Activated T-cell treated with anti-CD3 and anti-CD28 coated beads, Interleukin-2, amount 50 U/mL, for 72 hours (primary cell): ENCODE measurements at places on chromosomes 1 and 21. TPM values are rescaled to one million over a fixed set of nuclear protein-coding genes. Genes with fewer than 3 reads are reported as not detected.
A peak's percentile ranks its signal among the peaks of the same experiment; 100 is the strongest.

TRIM58 gene
- total RNA-seq, result 0.24 TPM

- no peak for DNase-seq
- no peaks in the 10 kb centered on the region for H3K27me3 ChIP-seq
- H3K27ac ChIP-seq, result no peak overlapping the region
- peaks cover 7% of the 10 kb centered on the region for H3K36me3 ChIP-seq
- no peak overlapping the region for H3K4me3 ChIP-seq
Observed at GRCh38 chr1:97721221-97721620, 199.6 kb downstream of the DPYD start.

DNA sequence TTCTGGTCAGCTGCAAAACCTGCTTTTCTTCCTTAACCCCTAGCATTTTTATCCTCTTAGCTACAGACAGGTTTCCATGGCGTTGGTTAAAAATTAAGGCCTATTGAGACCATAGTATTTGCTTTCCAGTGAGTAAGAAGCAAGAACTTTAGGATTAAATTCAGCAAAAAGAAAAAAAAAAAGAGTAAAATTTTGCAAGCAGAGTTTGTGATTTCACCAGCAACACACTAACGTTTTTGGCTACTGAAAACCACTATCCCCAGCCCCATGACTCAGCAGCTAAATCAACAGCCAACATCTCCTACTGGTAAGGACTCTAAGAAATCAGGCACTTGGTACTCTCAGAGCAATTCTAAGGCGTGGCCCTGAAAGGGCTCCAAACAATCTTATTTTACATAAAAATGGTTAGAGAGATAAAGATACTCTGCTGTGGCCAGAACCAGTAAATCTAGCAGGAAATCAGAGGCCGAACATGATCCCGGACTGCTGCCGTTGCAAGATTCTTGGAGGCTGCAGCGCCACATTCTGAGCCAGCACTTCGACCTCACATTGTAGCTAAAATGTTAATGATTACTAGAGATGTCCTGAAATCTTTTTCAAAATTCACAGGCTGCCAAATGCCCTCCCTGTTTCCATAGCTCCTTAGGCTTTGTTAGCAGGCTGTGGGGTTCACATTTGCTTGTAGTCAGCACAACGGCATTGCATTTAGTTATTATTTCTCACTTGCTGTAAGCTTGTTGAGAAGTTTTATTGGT lies 1.6 kb upstream of the ENO1 start:
- peak; percentile 56 for DNase-seq
- peak overlapping the region; percentile 91 for H3K4me3 ChIP-seq
- H3K27ac ChIP-seq, result peak overlapping the region; percentile 100

DNA sequence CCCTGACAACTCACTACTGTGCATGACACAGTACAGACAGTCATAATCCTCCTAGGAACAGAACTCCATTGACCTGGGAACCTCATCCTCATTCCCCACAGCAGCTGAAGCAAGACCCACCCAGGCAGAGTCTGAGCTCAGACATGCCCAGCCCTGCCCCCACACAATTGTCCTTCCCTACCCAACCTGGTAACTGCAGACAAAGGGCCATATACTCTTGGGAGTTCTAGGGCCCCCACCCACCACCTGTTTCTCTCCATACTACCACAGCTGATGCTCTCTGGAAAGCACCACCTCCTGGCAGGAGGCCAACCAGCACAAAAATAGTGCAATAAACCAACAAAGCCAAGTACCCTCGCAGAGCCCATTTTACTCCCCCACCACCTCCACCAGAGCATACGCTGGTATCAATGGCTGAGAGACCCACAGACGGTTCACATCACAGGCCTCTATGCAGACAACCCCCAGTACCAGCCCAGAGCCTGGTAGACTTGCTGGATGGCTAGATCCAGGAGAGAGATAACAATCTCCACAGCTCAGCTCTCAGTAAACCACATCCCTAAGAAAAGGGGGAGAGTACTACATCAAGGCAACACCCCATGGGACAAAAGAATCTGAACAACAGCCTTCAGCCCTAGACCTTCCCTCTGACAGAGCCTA lies 159.7 kb upstream of the CXADR start:
- no peak overlapping the region for H3K27ac ChIP-seq
- no peaks in the 10 kb centered on the region for H3K36me3 ChIP-seq
- H3K4me3 ChIP-seq, result no peak overlapping the region
- no peak for DNase-seq
- H3K4me1 ChIP-seq, result no peaks in the 10 kb centered on the region

- H3K36me3 ChIP-seq, result peaks cover 26% of the 10 kb centered on the region
- no peaks in the 10 kb centered on the region for H3K4me1 ChIP-seq
- no peak overlapping the region for H3K27ac ChIP-seq
- peaks cover 36% of the 10 kb centered on the region for H3K27me3 ChIP-seq
- H3K4me3 ChIP-seq, result no peak overlapping the region
Observed at GRCh38 chr21:8989261-8989711, 1532.1 kb upstream of the TPTE start.

GRCh38 chr1:90417126-90417525 lies 300.0 kb downstream of the BARHL2 start:
- H3K4me1 ChIP-seq, result no peaks in the 10 kb centered on the region
- no peaks in the 10 kb centered on the region for H3K36me3 ChIP-seq
- H3K27me3 ChIP-seq, result no peaks in the 10 kb centered on the region

- DNase-seq, result no peak
- H3K27ac ChIP-seq, result no peak overlapping the region
- H3K4me1 ChIP-seq, result peaks cover 27% of the 10 kb centered on the region
- H3K36me3 ChIP-seq, result no peaks in the 10 kb centered on the region
- H3K4me3 ChIP-seq, result no peak overlapping the region
- peaks cover 15% of the 10 kb centered on the region for H3K27me3 ChIP-seq
Observed at GRCh38 chr1:226487921-226488320, 60.6 kb upstream of the STUM start.

GRCh38 chr1:66275601-66276023 lies 258.3 kb upstream of the SGIP1 start:
- peak overlapping the region; percentile 76 for H3K27ac ChIP-seq
- H3K36me3 ChIP-seq, result peaks cover 3% of the 10 kb centered on the region
- peaks cover 93% of the 10 kb centered on the region for H3K4me1 ChIP-seq
- peak overlapping the region; percentile 77 for H3K4me3 ChIP-seq
- no peak for DNase-seq

PLEKHG5 gene
- total RNA-seq, result 2.6 TPM

DNA sequence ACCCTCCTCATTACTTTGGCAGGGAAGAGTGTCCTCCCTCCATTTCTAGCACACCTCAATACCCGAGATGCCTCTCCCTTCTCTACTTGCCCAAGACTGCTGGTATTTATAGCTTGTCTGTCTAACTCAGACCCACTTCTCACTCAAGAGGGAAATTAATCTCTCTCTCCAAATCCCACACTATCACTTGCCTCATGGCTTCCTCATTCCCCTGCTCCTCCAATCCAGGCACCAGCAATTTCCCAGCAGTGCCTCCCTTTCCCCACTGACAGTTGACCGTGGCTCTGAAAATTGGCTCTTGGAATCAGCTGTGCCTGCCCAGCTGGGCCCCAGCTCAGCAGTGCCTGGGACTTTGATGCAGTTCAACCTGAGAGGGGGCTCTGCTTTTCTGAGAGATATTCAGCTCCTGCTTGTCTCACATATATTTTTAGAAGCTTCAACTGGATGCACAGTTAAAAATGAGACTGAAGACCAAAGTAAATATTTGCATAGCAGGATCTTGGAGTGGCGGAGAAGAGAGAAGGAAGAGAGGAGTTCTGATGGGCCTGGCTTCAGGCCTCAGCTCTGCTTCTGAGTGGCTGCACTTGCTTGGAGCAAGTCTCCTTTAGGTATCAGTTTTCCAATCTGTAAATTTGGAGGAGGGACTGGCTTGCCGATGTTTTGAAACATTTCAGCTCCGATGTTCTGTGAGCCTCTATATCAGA lies 81.1 kb upstream of the SPATA6 start:
- H3K27ac ChIP-seq, result no peak overlapping the region
- no peaks in the 10 kb centered on the region for H3K36me3 ChIP-seq
- no peak for DNase-seq
- H3K4me3 ChIP-seq, result no peak overlapping the region
